ENCODE measurements at places on chromosomes 13 and 19.

DNA sequence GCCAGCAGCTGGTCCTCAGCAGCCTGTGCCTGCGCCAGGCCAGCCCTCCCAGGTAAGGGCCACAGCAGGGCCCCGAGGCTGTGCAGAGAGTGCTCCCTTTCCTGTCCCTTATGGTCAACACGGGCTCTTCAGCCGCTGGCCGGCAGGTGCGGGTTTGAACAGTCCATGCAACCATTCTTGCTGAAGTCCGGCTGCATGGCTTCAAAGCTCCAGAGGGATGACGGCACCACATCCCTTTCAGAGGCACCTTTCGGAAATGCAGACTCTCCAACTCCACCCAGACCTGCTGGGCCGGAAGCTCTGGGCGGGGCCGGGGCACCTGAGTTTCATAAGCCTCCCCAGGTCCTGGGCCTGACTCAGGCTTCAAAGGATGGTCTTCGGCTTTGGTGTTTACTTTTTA, 81.3 kb downstream of the SPACA7 start:
- no peaks in the 10 kb centered on the region for H3K36me3 ChIP-seq
- no peaks in the 10 kb centered on the region for H3K4me1 ChIP-seq
- no peaks in the 10 kb centered on the region for H3K27me3 ChIP-seq

DNA sequence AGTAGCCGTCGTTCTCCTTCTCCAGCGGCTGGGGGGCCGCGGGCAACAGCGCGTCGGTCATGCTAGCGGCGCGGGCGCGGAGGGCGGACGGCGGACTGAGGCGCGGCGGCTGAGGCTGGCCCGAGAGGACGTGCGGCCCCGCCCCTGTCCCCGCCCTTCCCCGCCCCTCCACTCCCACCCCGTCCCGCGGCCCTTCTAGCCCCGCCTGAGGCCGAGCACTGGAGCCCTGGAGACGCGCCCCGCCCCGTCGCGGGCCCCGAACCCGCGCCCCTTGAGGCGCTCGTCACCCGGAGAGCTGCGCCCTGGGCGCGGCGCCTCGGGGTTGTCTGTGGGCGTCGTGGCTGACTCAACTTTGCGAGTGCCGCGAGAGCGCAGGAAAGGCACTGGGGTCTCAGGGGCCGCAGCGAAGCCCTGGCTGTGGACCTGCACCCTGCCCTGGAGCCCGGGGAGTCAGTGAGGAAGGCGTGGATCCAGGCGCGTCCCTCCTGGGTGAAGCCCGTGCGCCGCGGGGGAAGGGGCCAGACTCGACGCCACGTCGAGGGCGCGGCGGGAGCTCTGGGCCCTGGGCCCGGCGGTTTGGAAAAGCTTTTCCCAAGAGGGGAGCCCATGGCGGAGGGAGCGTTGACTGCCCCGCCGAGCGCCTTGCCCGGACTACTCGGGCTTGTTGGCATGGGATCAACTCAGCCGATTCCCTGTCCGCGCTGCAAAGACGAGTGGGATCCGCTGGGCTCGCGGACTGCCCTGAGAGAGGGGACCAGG, at the start of gene RHPN2:
RHPN2 (minus strand) TSS at position 97 of the 759 bp plus-strand sequence; CDS start at position 61, 36 bp downstream.
- peak within 1 kb of the TSS; percentile 17 for H3K4me3 ChIP-seq
- H3K4me1 ChIP-seq = peaks cover 13% of the 10 kb centered on the region
- no peak for DNase-seq
- H3K27ac ChIP-seq = no peak within 1 kb of the TSS

DNA sequence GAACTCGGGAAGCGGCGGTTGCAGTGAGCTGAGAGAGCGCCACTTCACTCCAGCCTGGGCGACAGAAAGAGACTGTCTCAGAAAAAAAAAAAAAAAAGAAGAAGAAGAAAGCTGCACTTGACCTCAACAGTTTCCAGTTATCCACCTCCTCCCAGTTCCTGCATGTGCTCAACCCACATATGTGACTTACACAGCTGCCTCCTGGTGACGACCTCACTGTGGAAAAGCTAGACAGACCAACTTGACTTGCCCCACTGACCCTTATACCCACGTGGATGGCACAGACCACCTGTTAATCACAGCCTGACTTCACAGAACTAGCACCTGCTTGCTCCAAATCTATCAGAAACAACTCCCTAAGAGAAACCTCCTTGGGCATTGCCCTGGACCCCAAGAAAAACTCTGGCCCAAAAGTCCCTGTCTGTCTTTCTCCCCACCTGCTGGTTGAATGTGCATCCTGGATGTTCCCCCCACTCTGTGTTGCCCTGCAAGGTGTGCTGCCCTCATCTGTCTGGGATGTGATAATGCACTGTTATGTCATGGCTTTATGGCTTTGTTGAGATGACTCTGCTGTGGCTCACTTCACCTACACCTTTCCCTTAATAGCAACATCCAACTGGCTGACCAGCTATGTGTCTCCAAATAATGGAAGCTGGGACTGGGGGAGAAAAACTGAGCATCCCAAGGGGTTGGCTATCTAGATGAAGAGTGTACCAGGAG, 2.8 kb downstream of the ZNF20 start:
- no peak for DNase-seq
- H3K4me3 ChIP-seq = no peak overlapping the region
- no peak overlapping the region for H3K27ac ChIP-seq
- H3K27me3 ChIP-seq = no peaks in the 10 kb centered on the region

DNA sequence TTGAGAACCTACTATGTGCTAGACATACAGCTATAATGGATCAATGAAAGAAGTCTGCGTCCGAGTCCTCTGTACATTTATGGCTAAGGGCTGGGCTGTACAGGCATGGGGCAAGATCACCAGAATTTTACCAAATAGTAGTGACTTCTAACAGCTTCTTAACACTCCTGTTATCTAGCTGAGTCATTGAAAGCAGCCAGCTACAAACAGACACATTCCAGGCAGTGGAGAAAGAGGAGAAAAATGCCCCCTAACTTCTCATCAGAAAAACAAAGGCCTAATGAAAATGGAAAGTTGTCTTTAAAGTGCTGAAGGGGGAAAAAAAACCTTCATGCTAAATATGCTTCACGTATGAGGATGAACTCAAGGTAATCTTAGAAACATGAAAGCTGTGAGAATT, 14.3 kb upstream of the ZNF667 start:
- no peak for DNase-seq
- no peaks in the 10 kb centered on the region for H3K4me1 ChIP-seq
- H3K27me3 ChIP-seq = no peaks in the 10 kb centered on the region

GRCh38 chr13:98549728-98550317, 27.1 kb downstream of the STK24 start:
- no peak overlapping the region for H3K4me3 ChIP-seq
- H3K27me3 ChIP-seq = no peaks in the 10 kb centered on the region
- H3K4me1 ChIP-seq = peaks cover 20% of the 10 kb centered on the region
- H3K27ac ChIP-seq = no peak overlapping the region
- peaks cover 4% of the 10 kb centered on the region for H3K36me3 ChIP-seq

DNA sequence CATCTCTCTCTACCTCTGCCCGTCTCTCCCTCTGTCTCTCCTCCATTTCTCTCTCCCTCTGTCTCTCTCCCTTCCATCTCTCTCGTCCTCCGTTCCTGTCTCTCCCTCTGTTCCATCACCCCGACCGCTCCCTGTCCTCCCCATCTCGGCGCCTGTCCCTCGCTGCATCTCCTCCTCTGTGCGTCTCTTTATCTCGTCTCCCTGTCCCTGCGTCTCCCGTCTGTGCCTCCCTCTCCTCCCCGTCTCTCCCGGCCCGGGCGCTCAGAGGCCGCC, 4.6 kb downstream of the GRIN2D start:
- peaks cover 29% of the 10 kb centered on the region for H3K27me3 ChIP-seq
- DNase-seq = no peak
- H3K36me3 ChIP-seq = no peaks in the 10 kb centered on the region
- no peak overlapping the region for H3K27ac ChIP-seq
- H3K4me1 ChIP-seq = peaks cover 34% of the 10 kb centered on the region
- H3K4me3 ChIP-seq = peak overlapping the region; percentile 49

DNA sequence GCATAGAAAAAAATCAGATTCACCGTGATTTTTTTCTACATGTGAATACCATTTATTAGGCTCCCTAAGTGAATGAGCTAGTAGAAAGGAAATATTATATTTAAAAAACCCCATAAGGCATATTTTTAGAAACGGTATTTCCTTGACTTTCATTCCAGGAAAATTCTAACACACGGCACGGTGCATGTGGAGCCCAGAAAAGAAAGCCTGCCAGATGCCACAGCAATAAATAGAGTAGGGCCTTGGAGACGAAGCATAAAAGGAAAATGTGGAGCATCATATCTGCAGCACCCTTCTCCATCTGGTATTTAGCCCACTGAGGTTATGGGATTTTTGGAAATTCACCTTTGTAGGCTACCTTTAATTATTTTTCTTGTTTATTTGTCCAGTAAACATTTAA, 314.4 kb downstream of the ENOX1 start:
- H3K4me1 ChIP-seq = no peaks in the 10 kb centered on the region
- no peaks in the 10 kb centered on the region for H3K27me3 ChIP-seq
- H3K36me3 ChIP-seq = no peaks in the 10 kb centered on the region
- H3K27ac ChIP-seq = no peak overlapping the region

DNA sequence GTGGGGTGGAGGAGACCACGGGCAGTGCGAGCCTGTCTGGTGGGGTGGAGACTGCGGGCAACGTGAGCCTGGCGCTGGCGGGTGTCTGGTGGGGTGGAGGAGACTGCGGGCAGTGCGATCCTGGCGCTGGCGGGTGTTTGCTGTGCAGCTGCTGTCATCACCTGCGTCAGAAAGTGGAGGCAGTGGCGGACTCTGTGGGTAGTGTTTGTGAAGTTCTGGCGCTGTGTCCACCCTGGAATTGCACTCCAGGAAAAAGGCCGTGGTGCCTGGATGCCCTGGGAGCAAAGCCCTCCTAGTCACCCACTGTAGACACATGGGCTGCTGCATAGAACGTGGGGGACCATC, 6.2 kb downstream of the TEX29 start:
- H3K4me3 ChIP-seq = no peak overlapping the region
- no peaks in the 10 kb centered on the region for H3K4me1 ChIP-seq
- no peak for DNase-seq
- no peak overlapping the region for H3K27ac ChIP-seq
- no peaks in the 10 kb centered on the region for H3K36me3 ChIP-seq

GRCh38 chr13:40230833-40231266, 435.6 kb downstream of the FOXO1 start:
- H3K4me3 ChIP-seq = no peak overlapping the region
- H3K27ac ChIP-seq = no peak overlapping the region
- H3K4me1 ChIP-seq = no peaks in the 10 kb centered on the region
- DNase-seq = no peak
- no peaks in the 10 kb centered on the region for H3K27me3 ChIP-seq
- H3K36me3 ChIP-seq = no peaks in the 10 kb centered on the region

DNA sequence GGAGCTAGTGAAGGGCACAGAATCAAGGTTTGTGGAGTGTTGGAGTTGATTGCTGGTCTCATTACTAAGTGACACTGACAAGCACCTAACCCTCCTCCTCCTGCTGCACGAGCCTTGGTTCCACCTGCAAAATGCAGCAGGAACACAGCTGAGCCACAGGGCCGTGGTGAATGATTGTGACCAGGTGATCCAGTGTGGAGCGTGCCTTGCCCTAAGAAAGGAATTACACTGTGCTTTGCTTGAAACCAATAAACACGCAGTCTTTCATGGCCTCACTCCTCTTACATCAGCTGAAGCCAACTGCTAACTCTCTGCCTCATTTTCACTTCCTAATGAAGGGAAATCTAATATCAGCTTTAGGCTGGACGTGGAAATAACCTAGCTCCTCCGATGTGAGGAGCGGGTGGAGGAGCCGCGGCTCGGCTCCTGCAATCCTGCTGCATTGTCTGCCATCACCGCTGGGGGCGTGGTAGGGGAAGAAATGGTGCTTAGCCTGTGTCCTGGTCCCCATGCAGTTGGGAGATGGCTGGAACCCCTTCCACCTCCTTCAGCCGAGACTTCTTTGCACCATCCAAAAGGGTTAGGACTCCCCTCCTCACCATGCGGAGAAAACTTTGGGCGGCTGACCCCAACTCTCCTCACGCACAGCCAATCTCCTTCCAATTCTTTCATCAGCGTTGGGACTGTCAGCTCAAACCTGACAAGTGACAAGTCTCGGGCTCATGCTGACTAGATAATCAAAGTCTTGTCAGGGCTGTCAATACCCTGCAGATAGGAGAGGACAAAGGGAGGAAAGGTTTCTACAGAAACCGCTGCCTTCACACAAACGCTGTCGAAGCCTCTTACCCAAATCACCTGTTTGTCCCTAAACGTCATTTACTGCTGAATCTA, 427.9 kb downstream of the ZNF536 start:
- H3K36me3 ChIP-seq = no peaks in the 10 kb centered on the region
- H3K27ac ChIP-seq = no peak overlapping the region
- H3K4me1 ChIP-seq = no peaks in the 10 kb centered on the region
- H3K27me3 ChIP-seq = peaks cover 5% of the 10 kb centered on the region

DNA sequence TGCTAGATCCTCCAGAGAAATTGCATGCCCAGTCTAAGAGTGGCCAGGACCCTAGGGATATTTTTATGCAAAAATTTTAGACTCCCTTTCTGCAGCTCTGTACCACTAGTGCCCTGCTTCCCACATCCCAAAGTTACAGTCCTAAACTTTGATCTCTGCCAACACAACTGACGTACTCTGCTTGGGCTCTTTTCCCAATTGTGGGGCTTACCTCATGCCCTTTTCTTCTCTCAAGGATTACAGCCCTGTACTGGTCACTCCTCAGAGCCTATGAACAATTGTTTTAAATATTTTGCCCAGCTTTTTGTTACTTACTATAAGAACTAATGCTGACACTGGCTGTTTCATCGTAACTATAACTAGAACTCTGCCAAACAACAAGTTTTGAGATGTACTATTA, 57.8 kb upstream of the FBXL3 start:
- no peak overlapping the region for H3K27ac ChIP-seq
- no peaks in the 10 kb centered on the region for H3K4me1 ChIP-seq
- peaks cover 66% of the 10 kb centered on the region for H3K36me3 ChIP-seq

- H3K27me3 ChIP-seq = no peaks in the 10 kb centered on the region
- H3K4me3 ChIP-seq = no peak overlapping the region
- DNase-seq = no peak
- no peaks in the 10 kb centered on the region for H3K4me1 ChIP-seq
- H3K27ac ChIP-seq = no peak overlapping the region
Measured at GRCh38 chr19:52520013-52520412, 7.5 kb upstream of the ZNF808 start.

GRCh38 chr13:66405908-66406802, 824.0 kb downstream of the PCDH9 start:
- no peak for DNase-seq
- no peak overlapping the region for H3K4me3 ChIP-seq
- H3K27me3 ChIP-seq = no peaks in the 10 kb centered on the region

GRCh38 chr19:2426611-2427428, 566 bp downstream of the TIMM13 start:
- peak overlapping the region; percentile 96 for H3K4me3 ChIP-seq
- no peak for DNase-seq
- H3K36me3 ChIP-seq = peaks cover 18% of the 10 kb centered on the region
- peaks cover 25% of the 10 kb centered on the region for H3K4me1 ChIP-seq

DNA sequence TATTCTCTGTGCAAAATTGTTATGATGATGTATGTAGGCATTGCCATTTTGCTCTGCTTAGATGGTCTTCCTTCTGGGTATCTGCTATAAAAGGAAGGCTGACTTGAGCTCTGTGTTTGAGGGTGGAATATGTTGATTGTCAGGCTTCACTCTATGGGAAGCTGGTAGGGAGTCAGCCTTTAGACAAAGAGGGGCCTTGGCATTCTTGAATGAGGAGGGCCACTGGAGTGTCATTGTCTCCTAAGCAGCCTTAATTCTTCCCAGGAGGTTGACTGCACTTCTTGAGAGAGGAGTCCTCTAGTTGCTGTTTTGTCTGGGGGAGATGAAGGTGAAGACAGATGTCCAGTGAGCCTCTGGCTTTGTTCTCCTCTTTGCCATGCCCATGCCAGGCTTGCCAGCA, 266.8 kb downstream of the KCNRG start:
- H3K4me3 ChIP-seq = no peak overlapping the region
- no peaks in the 10 kb centered on the region for H3K27me3 ChIP-seq
- no peak overlapping the region for H3K27ac ChIP-seq

Measured in effector memory CD4-positive, alpha-beta T cell (primary cell).